Large intestine (tissue), 12 donors: ENCODE measurements at places on chromosomes 11 and 22.

- no peak for DNase-seq
Measured at GRCh38 chr11:68255526-68255925, 16.2 kb downstream of the C11orf24 start.

- DNase-seq = no peak
Measured at GRCh38 chr11:32231909-32232493, 141.1 kb downstream of the RCN1 start.

DNA sequence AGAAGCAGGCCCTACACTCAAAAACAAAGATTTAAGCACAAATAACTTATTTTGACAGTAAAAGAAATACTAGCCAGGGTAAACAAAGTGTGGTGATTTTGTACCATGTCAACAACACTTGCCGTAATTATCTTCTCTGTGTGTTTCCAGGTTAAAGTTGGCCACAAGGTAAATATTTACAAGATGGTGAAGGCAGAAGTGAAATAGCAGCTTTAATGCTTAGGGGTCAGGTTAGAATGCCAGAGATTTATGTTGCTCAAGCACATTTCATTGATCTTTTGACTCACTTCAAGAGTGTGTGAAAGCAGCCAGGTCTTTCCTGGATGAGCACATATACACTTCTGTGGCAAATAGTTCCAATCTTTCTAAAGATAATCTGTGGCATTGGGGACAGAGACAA, 270.2 kb upstream of the LUZP2 start:
- DNase-seq = no peak

- no peak for DNase-seq
Measured at GRCh38 chr11:94450048-94450447, 43.6 kb downstream of the MRE11 start.

GRCh38 chr11:9249252-9249651, 15.9 kb downstream of the DENND5A start:
- no peak for DNase-seq

- DNase-seq = no peak
Measured at GRCh38 chr22:29834046-29834445, 4.0 kb downstream of the ASCC2 start.

DNA sequence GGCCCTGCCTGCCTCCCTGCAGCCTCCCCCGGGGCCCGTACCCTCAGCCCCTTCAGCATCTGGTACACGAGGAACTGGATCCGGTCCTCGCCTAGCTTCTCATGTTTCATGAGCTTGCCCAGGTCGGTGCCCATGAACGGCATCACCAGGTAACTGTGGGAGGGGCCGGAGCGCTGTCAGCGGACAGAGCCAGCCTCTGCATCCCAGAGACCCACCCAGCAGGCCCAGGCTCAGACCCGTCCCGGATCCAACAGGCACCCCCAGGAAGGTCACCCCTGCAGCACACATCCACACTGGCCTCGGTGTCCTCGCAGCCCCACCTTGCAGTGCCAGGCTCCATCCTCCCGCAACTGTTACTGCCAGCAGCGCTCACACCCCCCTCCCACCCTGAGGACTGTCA, 4.4 kb downstream of the MAPK12 start:
- DNase-seq = no peak

DNA sequence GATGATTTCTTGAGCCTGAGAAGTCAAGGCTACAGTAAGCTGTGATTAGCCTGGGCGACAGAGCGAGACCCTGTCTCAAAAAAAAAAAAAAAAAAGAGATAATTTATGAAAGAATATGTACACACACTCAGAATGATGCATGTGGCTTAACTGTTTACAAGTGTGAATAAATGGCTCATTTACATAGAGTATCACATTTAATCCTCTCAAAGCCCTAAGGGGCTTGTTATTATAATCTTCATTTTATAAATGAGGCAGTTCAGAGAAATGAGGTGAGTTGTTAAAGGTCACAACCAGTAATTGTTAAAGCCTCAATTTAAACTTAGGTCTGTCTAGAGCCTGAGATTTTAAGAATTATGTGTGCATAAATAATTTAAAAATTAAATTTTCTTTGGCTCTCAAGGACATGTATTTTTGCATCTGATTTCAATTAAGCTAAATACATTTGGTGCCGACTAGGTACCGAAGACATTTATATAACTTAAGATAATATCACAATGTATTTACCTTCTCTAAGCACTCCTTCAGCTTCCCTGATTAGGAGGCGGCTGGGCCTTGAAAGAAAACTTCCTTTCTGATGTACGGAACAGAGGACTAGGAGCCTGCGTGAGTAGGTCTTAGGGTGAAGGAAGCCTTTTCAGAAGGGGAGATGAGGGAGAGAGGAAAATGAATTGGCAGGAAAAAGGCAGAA, 28.5 kb upstream of the DDX6 start:
- DNase-seq = no peak

DNA sequence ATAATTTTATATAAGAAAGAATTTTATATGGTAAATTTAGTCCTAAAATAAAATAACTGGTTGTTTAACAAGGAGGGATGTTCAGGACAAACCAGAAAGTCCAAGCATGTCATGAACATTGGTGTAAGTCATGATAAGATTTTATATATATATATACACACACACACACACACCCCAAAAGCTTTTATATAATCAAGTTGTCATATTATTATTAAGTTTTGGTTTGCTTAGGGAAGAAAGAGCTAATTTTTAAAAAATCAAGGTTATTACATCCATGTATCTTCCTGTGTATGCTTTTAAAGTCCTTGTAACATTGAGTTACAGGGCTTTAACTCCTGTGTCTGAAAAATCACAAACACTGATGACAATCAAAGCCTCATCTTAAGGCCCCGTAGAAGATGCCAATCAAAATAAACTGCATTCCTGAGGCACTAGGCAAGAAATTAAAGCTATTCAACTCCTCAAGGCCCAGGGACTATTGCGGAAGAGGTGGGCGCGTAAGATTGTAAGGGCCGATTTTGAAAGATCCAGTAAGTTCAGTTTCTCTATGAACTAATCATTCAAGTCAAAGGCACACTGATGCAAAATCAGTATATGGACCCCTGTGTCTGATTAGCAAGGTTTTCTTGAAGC, 16.8 kb downstream of the APOL6 start:
- DNase-seq = no peak

DNA sequence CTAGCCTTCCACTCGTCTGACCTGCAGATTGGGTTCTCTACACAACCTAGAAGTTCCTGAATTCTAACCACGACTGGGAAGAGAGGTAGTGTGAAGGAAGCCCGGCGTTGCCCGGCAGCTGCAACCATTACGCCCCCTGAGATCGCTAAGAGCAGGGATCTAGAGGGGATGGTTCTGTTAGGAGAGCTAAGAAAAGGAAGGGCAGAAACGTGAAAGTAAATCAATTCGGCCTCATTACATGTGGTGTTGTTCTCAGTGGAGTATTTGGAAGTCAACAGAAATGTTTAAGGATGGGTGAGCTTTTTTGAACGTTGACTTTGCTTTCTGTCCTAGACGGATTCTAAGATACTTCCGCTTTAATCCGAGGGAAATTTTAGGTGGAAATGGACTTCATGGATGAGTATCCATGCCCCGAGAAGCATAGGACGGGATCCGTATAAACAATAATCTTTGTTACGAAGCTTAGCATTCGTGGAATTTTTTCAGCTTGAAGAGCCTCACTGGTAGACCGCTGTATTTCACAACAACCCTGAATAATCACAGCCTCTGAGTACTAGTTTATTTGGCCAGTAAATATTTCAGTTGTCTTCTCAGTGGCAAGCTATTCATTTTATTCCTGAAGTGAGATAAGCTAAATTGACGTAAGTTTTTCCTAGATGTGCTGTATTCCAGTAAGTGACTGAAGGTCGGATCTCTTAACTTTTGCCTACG, 629 bp downstream of the ATP5MG start:
- DNase-seq = no peak

DNA sequence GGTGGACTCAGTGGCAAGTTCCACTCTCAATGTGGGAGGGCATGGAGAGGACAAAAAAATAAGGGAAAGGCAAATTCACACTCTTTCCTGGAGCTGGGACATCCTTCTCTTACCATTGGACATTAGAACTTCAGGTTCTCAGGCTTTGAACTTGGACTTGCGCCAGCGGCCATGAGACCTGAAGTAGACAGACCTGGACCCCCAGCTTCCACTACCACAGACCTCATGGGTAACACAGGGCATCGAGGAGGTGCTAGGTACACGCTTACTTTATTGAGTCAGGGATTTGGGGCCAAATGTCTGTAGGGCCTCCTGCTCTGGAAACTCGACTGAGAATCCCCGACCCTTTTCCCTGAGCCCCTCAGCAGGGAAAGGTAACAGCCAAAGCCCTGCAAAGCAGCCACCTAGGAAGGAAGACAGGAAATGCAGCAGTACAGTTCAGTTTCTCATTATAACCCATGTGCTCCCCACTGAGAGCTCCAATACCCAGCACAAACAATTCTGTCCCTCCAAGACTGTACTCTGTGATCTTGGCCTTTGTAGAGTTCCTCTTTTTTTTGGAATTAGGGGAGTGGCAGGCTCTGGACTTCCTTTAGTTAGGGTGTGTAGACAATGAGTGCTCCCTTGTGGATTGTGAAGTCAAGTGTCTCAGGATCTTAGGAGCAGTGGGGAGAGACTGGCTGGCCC, 5.7 kb downstream of the CHRNA10 start:
- no peak for DNase-seq

- no peak for DNase-seq
Measured at GRCh38 chr11:36945384-36945783, 347.3 kb upstream of the RAG2 start.

GRCh38 chr11:87539596-87539995, 501.9 kb downstream of the TMEM135 start:
- no peak for DNase-seq

DNA sequence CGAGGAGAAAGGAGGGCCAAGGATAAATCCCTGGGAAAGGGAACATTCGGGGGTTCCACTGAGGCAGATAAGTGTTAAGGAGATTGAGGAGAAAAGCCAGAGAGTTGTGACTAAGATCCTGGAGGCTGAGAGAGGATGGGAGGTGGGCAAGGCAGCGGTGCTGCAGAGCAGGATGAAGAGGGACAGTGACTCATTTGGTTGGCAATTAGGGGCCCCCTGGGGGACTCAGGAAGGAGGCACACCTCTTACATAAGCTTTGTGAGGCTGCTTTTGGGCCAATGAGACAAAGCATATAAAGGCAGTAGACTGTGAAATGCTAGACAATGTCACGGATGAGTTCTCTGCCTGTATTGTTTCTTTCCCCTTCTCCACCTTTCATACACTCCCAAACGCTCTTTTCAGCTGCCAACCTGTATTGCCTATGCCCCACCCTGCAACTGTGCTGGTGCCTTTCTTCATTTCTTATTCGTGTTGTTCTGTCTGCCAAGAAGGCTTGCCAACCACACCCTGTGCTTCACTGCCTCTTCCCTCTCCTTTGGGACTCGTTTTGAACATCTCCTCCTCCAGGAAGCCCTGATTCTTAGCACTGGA, 246.8 kb upstream of the KIRREL3 start:
- no peak for DNase-seq

- DNase-seq = peak; percentile 41
Measured at GRCh38 chr11:71120471-71120896, 131.9 kb downstream of the SHANK2 start.

GRCh38 chr11:74204701-74205100, 33.6 kb downstream of the PPME1 start:
- DNase-seq = no peak

DNA sequence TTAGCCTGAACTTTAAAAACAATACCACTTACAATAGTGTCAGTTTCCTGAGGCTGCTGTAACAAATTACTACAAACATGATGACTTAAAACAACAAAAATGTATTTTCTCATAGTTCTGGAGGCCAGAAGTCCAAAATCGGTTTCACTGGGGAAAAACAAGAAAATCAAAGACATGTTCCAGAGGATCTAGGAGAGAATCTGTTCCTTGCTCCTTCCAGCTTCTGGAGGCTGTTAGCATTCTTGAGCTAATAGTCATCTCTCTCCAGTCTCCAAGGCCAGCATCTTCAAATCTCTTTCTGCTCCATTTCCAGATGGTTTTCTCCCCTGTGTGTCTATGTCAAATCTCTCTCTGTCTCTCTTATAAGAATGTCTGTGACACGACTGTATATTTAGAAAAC, 67.6 kb upstream of the TEAD1 start:
- no peak for DNase-seq

DNA sequence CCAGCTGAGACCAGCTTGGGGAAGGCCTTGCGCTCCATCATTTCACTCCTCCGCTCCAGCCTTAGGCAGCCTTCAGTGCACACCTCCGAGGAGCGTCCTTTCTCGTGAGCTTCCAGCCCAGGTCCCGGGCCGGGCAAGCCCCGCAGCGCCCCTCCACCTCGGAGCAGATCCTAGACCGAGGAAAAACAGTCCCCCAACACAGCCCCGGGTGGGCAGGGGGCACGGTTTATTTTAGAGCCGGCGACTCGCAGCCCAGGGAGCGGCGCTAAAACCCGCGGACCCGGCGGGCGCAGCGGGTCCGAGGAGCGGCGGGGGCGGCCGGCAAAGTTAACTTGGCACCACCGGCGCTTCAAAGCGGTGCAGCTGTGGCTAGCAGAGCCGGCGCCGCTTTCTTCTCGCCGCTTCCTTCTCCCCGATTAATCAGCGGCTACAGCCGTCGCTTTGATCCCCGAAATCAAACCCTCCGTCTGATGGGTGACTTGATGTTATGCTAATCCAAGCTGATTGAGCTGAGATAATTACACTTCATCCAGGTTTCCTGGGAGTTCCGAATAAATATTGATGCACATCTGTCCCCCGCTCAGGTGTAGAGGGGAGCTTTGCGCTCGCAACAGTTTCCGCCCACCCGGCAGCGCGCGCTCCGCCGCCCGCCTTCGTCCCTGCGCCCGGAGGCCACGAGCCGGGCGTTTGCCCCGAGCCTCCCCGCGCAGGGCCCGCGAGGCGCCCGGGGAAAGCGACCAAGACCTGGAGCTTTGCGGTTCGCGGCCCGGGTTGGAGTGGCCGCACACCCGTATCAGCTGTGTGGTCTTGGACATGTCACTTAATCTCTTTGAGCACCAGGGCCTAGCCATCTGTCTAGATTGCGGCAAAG, 192.7 kb downstream of the BUD13 start:
- no peak for DNase-seq

DNA sequence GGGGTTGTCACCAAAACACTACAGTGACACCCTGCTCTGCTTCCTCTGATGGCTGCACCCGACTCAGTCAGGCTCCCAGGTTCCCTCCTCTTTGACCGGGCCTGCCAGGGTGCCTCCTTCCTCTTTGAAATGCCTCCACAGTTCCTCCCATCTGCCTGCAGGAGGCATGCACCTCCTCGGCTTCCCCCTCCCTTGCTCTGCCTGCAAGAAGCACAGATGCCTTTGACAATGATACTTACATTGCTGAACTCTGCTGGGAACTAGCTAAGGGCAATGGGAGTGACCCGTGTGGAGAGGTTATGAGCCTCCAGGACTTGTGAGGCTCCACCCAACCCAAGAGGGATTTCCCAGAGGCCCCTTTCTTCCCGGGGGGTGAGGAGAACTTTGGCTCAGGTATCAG, 674.1 kb downstream of the OPCML start:
- DNase-seq = peak; percentile 24
